Stimulated activated CD8-positive, alpha-beta memory T cell treated with anti-CD3 and anti-CD28 coated beads, Interleukin-4, amount 100 ng/mL, for 4 hours (primary cell): ENCODE measurements at places on chromosomes 13 and 19.

DNA sequence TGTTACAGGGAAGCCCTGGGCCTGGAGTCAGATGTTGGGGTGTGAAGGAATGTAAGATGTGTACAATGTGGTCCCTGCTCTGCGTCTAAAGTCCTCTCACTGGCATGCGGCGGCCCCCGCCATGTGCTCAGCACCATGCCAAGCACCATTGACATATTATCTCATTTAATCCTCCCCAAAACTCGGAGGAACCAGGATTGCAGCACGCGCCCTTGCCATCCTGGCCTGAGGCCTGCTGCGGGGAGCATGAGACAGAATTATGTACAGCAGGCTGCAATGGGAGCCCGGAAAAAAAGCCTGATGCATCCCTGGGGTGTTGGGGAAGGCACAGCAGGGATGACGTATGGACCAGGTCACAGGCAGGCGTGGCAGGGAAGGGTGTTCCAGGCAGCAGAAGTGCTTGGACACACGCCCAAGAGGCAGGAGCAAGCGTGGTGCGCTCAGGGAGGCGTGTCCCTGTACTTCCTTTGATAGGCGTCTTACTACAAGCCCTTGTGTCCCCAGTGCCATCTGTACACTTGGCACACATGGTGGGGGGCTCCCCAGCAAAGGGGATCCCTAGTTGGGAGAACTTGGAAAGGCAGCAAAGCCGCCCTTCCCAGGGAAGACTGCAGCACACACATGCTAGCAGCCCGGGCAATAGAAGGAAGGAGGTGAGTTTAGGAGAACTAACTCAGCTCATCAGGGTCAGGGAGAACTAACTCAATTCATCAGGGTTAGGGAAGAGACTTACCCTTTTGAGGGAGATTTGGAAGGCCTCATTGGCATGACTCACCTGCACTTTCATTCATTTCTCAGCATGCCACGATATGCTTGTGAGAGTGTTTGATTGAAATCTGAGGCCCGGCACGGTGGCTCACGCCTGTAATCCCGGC is 3.4 kb downstream of the EVI5L start:
- no peak for DNase-seq

GRCh38 chr13:90868321-90868920 is 479.1 kb upstream of the MIR17HG start:
- no peak for DNase-seq

DNA sequence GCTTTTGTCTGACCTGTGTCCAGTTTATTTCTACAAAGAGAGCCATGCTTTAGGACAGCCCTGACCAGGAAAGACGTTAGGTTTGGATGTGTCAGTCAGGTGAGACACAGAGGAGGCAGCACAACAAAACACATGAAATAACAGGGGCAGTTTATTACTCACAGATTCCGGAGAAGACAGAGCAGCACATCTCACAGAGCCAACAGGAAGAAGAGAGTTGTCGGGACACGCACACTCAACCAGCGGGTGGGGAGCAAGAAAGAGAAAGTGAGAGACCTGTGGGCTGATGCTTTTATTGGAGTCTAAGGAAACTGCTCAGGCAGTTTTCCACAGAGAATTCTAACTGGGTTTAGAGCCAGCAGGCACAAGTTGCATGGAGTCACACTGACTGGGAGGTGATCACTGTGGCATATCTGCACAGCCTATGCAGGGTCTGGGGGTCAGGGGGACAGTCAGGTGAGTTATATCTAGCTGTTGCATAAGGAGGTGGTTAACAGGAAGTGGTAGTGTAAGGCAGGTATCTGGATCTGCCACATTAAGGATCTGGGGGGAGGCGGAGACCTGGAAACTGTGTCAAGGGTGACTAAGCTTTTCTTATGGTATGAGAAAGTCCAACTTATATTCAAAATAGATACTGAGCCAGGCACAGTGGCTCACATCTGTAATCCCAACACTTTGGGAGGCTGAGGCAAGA is 24.1 kb upstream of the CEACAM20 start:
- DNase-seq, result no peak

DNA sequence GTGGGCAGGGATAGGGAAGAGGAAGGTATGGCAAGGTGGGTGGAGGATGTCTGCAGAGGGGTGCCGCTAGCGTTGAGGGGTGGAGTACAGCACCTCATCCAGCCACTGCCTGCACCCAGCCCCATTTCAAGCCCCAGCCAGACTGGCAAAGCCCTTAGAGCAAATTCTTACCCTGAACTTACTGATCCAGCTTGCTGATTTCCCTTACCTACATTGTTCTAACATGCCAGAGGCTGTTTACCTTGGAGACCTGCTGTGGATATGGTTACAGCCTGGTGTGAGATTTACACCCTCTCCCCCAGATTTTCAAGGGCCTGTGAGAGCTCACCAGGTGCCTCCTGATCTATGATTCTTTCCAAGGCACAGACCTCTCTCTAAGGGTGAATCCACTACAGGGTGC is 86.0 kb downstream of the ZNF726 start:
- no peak for DNase-seq

DNA sequence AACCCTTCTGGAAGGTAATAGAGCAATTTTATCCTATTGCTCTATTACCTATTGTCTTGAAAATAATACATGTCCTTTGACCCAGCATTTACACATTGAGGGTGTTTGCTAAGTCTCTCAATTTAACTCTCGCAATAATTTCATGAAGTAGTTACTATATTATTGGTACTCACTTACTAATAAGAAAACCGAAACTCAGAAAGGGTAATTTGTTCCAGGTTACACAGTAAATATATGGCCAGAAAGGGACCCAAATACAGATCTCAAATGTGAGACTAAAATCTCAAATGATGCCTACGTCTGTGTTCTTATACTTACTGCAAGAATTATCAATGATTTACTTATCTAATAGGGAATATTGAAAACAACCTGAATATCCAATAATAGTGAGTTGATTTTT is 29.7 kb upstream of the FAM216B start:
- no peak for DNase-seq
